ENCODE measurements at places on chromosomes 4 and X. TPM values are rescaled to one million over a fixed set of nuclear protein-coding genes. Genes with fewer than 3 reads are reported as not detected.
A peak's percentile ranks its signal among the peaks of the same experiment; 100 is the strongest.

Gene CSN1S1
- total RNA-seq, result not detected

Gene CXCL6
- 1.00 TPM for total RNA-seq

Gene GYG2
- total RNA-seq, result 11.1 TPM

Gene NHSL2
- 5.4 TPM for total RNA-seq

Gene MAGEB6
- not detected for total RNA-seq

Gene EMCN
- 5.2 TPM for total RNA-seq

Gene ZFP92
- 1.5 TPM for total RNA-seq

Gene MAOB
- 1.7 TPM for total RNA-seq

Gene MMAA
- 12.5 TPM for total RNA-seq

Gene SLC7A11
- 30.0 TPM for total RNA-seq

Gene FGG
- total RNA-seq, result 0.64 TPM

Gene FDCSP
- not detected for total RNA-seq

Gene TMPRSS11E
- not detected for total RNA-seq

Gene STK32B
- 19.1 TPM for total RNA-seq

- DNase-seq, result no peak
Observed at GRCh38 chr4:28558895-28559294, 1698.3 kb downstream of the STIM2 start.

- DNase-seq, result no peak
Observed at GRCh38 chr4:184471881-184472613, 2.3 kb downstream of the IRF2 start.

DNA sequence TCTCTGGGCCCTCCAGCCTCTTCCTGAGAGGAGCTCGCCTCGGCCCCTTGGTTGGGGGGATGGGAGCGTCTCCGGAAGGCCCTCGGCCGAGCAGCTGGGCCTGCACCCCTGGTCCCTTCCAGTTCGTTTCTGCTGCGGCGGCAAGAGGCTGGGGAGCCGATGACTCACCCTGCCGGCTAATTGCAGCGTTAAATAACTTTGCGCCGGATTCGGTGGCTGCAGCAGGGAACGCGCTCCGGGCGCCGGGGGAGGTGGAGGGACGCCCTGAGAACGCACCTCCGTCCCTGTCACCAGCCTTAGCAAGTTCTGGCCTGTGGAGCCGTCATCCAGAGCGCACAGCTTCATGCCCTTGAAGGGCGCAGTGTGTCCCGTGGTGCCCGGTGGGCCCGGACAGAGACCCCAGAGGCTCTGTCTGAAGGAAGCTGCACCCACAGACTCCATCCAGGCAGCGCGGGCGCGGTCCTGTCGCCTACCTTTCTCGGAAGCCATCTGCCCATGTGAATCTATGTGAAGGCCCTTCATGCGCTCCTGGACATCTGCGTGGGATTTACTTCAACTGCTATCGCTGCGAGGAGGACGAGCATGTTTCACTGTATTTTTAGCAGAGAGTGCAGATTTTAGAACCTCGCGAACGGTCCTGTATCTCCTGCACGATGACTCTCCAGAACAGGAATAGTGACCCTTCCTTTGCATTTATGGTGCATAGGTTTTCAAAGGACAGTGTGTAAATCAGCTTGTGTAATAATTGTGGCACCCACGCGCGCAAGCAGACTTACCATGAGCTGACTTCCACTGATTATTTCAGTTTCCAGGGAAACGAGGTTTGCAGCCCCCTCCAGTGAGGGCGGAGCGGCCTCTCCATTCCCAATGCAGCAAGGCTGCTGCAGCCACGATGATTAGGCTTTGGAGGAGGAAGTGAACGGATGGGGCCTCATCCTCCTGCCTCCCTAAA is 1.7 kb upstream of the TMEM271 start:
- DNase-seq, result peak; percentile 36

GRCh38 chrX:8868070-8868773 is 67.0 kb upstream of the FAM9A start:
- DNase-seq, result no peak

DNA sequence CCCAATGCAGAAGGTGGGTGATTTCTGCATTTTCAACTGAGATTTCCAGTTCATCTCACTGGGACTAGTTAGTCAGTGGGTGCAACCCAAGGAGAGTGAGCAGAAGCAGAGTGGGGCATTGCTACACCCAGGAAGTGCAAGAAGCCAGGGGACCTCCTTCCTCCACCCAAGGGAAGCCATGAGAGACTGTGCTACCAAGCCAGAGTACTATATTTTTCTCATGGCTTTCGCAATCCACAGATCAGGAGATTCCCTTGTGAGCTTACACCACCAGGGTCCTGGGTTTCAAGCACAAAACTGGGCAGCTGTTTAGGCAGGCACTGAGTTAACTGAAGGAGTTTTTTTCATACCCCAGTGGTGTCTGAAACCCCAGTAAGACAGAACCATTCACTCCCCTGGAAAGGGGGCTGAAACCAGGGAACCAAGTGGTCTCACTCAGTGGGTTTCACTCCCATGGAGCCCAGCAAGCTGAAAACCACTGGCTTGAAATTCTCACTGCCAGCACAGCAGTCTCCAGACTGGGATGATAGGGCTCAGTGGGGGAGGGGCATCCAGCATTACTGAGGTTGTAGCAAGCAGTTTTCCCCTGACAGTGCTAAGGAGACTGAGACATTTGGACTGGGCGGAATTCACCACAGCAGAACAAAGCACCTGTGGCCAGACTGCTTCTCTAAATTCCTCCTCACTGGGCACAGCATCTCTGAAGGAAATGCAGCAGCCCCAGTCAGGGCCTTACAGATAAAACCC is 903.4 kb downstream of the TECRL start:
- DNase-seq, result no peak

GRCh38 chrX:38262715-38263620 is 42.3 kb upstream of the SRPX start:
- DNase-seq, result no peak

GRCh38 chr4:147326591-147326990 is 154.3 kb upstream of the EDNRA start:
- DNase-seq, result no peak

- no peak for DNase-seq
Observed at GRCh38 chr4:57065730-57066482, 44.3 kb downstream of the IGFBP7 start.

- DNase-seq, result no peak
Observed at GRCh38 chr4:71133491-71133890, 140.0 kb downstream of the DCK start.

DNA sequence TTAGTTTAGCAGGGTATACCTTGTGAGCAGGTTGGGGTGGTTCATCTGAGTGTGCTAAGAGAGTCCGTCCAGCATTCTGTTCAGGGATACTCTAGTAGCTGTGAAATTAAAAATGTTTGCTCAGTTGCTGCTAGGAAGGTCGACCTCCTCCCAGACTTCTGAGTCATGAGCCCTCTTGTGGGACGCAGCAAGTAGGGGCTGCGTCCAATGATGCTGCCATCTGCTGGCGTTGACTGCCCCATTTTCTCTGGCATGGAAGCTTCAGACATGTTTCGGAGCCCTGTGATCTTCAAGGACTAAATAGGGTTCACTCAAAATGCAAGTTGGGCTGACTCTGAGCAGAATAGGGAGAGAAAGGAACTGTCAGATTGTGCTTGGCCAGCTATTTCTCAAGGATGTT is 201.0 kb upstream of the ARSJ start:
- peak; percentile 6 for DNase-seq

GRCh38 chr4:103410386-103410785 is 212.2 kb upstream of the CENPE start:
- DNase-seq, result no peak

DNA sequence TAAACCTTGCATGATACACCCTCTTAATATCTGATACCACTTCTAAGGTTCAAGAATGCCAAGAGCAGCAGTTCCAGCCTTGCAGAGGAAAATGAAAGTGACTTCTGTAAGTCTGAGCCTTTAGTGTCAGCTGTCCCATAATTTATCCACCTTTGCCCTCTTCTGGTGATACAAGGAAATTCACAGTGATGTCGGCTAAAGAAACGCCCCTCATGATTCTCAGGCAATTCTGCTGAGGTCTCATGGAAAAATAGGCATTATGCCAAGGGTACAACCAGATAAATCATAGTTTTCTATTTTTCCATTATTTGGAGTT is 172.2 kb upstream of the CXCL13 start:
- DNase-seq, result peak; percentile 19

DNA sequence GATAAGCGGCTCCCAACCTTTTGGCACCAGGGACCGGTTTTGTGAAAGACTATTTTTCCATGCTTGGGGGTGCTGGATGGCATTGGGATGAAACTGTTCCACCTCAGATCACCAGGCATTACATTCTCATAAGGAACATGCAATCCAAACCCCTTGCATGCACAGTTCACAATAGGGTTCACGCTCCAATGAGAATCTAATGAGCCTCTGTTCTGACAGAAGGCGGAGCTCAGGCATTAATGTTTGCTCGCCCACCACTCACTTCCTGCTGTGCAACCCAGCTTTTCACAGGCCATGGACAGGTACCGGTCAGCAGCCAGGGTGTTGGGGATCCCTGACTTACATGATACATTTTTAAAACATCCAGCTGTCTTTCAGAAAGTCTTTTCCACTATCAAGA is 187.3 kb downstream of the SLC39A8 start:
- no peak for DNase-seq

DNA sequence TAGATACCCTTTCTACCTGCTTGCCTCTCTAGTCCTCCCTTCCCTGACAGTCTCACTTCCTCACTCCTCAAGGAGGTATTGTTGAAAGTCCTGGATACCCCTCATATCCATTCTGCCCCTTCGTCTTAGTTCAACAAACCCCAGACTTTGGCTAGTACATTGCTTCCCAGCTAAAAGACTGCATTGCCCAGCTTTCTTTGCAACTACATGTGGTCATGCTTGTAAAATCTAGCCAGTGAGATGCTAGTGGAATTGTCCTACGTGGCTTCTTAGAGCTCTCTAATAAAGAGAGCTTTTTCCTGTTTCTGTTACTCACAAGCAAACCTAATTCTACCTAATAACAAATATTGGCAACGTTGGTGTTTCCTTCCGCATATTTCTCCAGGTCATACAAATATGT is 237.9 kb upstream of the PSAPL1 start:
- DNase-seq, result no peak

- no peak for DNase-seq
Observed at GRCh38 chrX:53684415-53685192, 1.9 kb downstream of the HUWE1 start.

GRCh38 chr4:183071222-183071621 is 27.8 kb upstream of the WWC2 start:
- no peak for DNase-seq

- no peak for DNase-seq
Observed at GRCh38 chr4:185016946-185017758, 1.1 kb upstream of the HELT start.

DNA sequence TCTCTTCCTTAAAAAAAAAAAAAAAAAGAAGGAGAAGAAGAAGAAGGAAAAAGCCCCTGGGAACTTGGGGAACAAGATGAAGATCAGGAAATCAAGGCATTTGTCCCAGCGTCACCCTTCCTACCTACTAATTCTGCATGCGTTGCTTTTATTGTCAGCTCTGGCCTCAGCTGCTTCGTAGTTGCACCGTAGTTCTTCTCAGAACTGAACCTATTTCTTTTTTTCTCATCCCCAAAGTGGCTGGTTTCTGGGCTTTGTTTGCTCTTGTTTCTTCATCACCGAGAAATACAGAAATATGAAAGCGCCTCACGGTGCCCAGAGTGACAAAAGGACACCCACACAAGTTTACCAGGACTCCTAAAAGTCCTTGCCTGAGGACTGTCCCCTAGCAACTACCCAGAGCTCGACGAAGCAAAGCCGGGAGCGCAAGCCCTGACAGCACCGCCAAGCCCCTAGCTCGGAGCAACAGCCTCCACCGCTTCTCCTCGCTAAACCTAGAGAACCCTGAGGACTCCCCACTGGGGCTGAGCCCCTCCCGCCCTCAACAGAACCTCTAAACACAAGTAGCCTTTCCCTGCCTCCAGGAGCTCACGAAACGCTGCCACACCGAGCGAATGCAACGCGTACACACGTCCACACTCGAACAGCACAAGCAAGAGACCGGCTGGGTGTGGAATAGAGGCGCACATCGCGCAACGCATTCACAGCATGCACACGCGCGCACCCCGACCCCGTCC is 710 bp downstream of the PRKG2 start:
- DNase-seq, result no peak

DNA sequence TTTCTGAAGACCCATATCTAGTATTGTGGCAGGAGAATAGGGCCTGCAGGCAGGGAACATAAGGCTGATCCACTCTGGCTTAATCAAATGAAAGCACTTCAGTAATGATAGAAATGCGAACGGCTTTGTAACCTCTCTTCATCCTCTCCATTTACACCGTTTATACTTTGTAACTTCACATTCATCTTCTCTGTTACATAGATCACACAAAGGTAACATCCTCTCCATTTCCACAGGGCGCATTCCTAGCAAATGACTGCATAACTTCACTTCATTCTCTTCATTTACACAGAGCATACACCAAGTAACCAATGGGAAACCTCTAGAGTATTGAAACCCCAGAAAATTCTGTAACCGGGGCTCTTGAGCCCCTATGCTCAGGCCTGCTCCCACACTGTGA is 65.5 kb upstream of the SLC34A2 start:
- no peak for DNase-seq

- no peak for DNase-seq
Observed at GRCh38 chrX:17170973-17171372, 204.0 kb upstream of the NHS start.

- no peak for DNase-seq
Observed at GRCh38 chr4:155999725-156000124, 46.1 kb upstream of the CTSO start.

DNA sequence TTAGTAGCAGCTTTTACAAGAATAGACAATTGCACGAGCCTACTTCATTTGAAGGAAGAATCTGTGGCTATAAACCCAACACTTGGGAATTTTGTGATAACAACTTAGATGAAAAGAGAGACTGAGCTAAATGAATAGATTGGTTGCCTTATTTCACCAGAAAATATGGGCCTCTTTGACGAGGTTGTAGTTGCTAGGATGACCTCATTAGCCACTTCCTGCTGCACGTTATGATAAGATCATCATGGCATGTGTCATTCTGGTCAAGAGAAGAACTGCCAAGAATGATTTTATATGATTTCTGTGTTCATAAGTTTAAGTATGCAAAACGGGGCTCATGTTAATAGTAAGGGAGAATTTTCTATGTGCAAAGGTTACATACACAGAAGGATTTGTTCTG is 321.9 kb upstream of the GIMD1 start:
- DNase-seq, result no peak

DNA sequence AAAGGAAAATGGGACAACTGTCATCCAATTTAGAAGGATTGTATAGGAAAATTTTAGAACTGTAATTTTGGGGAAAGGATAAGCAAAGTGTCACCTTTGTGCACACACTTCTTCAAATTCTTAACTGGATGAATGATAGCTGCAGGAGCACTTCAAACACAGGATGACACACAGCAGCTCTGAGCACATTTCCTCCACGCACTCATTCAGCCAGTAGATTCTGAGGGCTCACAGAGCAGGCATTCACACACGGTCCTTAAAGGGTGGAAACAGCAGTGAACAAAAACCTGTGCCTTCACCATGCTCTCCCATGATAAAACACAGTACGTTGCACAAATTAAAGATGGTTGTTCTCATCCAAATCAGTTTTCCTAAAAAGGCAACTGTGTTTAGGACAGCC is 38.5 kb upstream of the KLF3 start:
- no peak for DNase-seq

DNA sequence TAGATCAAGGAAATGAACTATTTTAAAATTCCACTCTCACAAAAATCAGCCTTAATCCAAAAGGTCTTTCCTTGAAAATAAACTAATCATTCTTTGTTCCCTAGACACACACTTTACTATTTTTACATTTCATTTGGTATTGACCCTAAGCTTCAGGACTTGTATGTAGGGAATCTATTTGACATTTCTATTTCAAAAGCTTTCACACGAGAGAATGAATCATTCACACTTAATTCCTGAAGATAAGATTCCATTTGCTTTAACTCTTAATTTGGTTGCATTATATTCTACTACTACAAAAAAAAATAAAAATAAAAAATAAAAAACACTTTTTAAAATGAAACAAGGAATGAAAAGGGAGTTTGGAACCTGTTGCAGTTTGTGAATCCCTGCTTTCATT is 43.7 kb downstream of the EDNRA start:
- no peak for DNase-seq

All from cerebellum (tissue), 4 donors.